NCI-H1048 (cell line): ENCODE measurements at places on chromosomes 6 and 20.

DNA sequence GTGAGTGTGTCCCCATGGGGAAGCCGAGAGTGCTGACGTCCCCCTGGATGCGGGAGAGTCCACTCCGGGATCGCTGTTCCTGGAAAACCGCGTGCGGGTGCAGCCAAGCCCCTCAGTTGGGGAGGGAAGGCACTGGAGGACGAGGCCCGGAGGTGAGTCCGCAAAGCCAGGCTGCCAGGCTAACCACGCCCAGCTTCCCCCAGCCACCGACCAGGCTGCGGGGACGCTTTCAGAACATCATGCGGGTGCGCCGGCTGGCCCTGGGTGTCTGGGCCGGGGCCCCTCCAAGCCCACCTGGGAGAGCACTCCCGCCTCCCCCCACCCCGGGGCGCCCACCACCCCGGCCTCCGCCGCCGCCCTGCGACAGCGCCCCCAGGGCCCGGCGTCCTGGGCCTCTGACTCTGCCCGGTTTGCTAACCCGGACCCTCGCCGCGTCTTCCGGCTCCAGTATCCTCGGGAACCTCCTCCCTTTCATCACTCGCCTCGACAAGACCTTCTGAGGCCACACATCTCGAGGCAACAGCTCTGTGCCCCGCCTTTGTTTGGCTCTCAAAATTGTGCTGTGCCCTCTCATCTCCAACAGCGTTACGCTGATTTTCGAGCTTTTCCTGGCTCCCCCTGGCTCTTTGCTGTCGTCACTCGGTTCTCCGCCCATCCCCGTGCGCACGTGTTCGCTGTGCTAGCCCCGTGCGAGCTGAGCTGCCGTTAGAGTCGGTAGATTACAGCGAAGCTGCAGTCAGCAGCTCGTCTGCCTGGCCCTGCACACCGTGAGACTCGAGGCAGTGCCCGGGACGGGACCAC is 47.1 kb upstream of the ENTPD6 start:
- DNase-seq: no peak

DNA sequence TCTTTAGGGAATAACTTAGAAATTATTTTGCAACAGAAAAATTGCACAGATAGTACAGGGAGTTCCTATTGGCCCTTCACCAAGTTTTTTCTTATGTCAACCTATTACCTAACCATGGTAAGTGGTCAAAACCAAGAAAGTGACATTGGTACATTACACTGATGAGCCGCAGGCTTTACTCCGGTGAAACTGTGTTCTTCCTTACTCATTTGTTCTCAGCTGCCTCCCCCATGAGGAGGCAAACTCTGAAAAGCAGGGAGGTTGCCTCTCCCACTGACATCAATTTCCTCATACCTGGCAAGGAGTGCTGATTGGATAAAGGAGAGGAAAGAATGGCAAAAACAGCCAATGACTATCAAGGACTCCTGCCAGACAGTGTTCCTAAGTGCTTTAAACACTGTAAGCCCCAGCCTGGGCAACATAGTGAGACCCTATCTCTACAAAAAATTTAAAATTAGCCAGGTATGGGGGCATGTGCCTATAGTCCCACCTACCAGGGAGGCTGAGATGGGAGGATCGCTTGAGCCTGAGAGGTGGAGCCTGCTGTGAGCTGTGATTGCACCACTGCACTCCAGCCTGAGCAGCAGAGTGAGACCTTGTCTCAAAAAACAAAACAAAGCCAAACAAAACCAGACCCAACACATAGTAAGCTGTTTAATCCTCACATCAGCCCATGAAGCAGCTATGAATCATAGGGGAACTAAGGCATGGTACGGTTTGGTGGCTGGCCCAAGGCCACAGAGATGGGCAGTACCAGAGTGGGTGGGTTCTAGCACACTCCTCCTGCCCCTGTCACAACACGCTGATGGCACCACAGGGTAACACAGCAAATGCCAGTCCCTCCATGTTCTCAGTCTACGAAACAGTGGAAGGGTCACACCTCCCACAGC is 24.7 kb downstream of the C20orf203 start:
- DNase-seq: no peak

DNA sequence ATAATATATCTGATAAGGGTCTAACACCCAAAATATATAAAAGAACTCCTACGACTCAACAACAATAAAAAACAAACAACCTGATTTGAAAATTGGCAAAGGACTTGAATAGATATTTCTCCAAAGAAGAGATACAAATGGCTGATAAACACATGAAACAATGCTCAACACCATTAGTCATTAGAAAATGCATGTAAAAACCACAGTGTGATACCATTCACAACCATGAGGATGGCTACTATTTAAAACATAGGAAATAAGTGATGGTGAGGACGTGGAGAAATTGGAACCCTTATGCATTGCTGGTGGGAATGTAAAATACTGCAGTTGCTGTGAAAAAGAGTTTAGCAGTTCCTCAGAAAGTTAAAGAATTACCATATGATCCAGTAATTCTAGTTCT is 41.4 kb downstream of the PTGIS start:
- DNase-seq: no peak

- DNase-seq: no peak
These were observed 144.7 kb downstream of the MYB start for GRCh38 chr6:135325624-135326424.
